ENCODE measurements at places on chromosomes 3 and 15. TPM values are rescaled to one million over a fixed set of nuclear protein-coding genes. Genes with fewer than 3 reads are reported as not detected.

GRCh38 chr3:138361561-138361971, 13.2 kb downstream of the MRAS start:
- no peak overlapping the region for H3K27ac ChIP-seq
- H3K4me1 ChIP-seq = no peaks in the 10 kb centered on the region
- DNase-seq = no peak
- H3K36me3 ChIP-seq = no peaks in the 10 kb centered on the region
- H3K4me3 ChIP-seq = no peak overlapping the region
- H3K27me3 ChIP-seq = peaks cover 79% of the 10 kb centered on the region

- H3K27ac ChIP-seq = no peak overlapping the region
- H3K4me1 ChIP-seq = peaks cover 30% of the 10 kb centered on the region
- no peaks in the 10 kb centered on the region for H3K36me3 ChIP-seq
- no peak overlapping the region for H3K4me3 ChIP-seq
- no peak for DNase-seq
Measured at GRCh38 chr3:185583925-185584324, 2.2 kb upstream of the SENP2 start.

DNA sequence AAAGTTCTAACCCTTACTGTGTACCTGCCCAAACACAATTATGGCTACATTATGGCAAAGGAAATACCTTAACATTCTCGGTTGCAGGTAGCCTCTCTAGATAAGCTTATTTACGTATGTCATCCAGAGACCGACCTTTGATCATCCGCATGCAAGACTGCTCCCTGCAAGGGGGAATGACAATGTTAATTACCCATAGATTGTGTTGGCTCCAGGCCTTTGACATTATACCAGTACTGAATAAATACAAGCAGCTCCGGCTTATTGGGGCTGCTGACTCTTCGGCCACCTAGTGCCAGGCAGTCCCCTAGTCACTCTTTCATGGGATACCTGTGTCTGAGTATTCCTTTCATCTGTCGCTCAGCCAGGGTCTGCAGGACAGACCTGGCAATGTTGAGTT, 223.5 kb downstream of the DTWD1 start:
- no peak overlapping the region for H3K4me3 ChIP-seq
- H3K4me1 ChIP-seq = no peaks in the 10 kb centered on the region
- H3K27me3 ChIP-seq = no peaks in the 10 kb centered on the region
- no peak for DNase-seq
- no peaks in the 10 kb centered on the region for H3K36me3 ChIP-seq

DNA sequence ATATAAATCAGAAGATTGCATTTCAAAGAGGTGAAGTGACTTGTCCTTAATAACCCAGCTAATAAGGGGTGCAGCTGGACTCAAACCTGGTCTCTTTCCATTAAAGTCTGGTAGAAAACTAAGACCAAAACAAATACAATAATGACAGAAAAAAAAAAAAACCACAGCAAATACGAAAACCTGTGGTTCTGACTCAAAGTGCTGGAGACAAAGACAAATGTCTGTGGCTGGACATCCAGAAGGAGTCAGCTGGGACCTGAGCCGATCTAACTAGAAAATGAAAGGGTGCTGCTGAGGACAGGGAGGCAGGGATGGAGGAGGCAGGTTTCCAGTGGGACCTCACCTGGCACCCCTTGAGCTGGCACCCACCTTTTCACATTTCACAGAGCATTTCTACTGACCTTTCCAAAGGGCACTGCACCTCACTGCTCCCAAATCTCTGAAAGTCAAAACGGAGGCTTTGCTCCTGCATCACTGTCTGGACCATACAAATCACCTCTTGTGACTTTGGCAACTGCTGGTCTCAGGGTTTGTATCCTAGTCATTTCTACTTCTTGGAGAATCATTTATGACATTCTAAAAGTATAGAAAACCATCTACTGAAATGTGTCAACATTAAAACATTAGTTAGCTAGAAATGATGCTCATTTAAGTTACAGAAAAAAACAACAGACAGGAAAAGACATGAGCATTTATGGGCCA, 61.7 kb downstream of the CCNL1 start:
- DNase-seq = no peak
- peaks cover 21% of the 10 kb centered on the region for H3K27me3 ChIP-seq
- no peaks in the 10 kb centered on the region for H3K36me3 ChIP-seq
- H3K4me1 ChIP-seq = no peaks in the 10 kb centered on the region
- H3K4me3 ChIP-seq = no peak overlapping the region
- H3K27ac ChIP-seq = no peak overlapping the region

GRCh38 chr3:88150371-88150770, 612 bp downstream of the C3orf38 start:
- peak; percentile 51 for DNase-seq
- peaks cover 3% of the 10 kb centered on the region for H3K36me3 ChIP-seq
- H3K4me3 ChIP-seq = peak overlapping the region; percentile 99
- no peaks in the 10 kb centered on the region for H3K27me3 ChIP-seq
- peak overlapping the region; percentile 96 for H3K27ac ChIP-seq

GRCh38 chr3:26558257-26558656, 64.3 kb upstream of the LRRC3B start:
- no peak overlapping the region for H3K4me3 ChIP-seq
- DNase-seq = no peak
- no peak overlapping the region for H3K27ac ChIP-seq
- H3K27me3 ChIP-seq = no peaks in the 10 kb centered on the region
- no peaks in the 10 kb centered on the region for H3K36me3 ChIP-seq

ABHD6 gene
- 7.8 TPM for polyA plus RNA-seq

ACTR8 gene
- 8.3 TPM for polyA plus RNA-seq
